NCI-H1092 treated with DMSO at 0.1 percent for 48 hours (cell line): ENCODE measurements at places on chromosomes 6 and 20.

GRCh38 chr6:53912661-53913060 lies 117.9 kb downstream of the LRRC1 start:
- no peak for DNase-seq

- DNase-seq = no peak
Measured at GRCh38 chr20:19019734-19020364, 192.6 kb upstream of the SLC24A3 start.

DNA sequence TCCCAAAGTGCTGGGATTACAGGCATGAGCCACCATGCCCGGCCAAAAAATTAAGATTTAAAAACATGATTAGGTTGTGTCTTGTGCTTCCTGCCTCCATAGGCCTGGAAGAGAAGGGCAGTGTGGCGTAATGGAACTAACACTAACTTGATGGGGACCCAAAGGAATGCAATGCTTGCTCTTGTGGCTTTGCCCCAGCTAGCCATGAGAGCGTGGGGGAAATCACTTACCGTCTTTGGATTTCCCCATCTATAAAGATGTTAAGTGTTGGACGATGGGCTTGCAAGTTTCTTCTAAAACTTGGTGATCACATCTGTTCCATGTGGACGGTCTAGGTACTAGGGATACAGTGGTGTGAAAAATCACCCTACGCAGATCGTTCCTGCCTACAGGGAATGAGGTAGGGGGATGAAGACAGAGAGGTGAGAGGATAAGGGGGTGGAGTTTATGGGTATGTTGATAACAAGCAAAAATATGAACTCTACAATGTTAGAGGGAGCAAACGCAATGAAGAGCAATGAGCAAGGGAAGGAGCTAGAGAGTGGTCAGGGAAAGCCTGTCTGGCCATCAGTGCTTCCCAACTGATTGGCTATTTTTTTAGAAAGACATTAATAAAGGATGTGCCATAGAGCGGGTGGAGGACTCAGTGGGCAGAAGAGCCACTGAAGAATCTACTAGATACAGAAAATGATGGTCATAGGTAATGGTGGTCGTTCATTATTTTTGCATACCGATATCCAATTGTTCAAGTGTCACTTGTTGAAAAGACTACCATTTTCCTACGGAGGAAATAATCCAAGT lies 165.2 kb downstream of the BCAS1 start:
- no peak for DNase-seq

DNA sequence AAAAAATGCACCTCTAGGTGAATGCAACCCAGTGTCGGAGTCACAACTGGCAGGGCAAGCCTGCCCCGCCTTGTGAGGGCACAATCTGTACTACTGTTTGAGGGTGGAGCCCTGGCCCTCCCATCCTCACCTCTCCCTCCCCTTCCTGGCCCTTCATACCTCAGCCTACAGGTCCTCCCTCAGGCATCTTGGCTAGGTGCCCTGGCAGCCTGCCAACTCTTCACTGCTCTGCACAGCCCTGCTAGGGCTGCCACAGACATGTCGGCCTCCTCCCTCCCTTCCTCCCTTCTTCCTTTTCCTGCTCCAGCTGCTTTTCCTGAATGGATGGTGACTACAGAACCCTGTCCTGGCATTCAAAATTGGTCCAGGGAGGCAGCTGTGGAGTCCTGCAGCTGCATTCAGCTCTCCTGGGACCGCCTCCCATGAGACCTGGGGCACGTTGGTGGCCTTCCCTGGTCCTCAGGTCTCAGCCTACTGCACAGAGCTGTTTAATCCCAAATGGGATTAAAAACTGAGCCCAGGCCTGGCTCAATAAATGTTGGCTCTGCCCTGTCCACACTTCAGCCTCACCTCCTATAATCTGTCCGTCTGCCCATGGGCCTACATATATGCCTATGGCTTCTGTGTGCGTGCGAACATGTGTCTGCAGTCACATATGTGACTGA lies 52.7 kb downstream of the CDH22 start:
- DNase-seq = peak; percentile 81

- DNase-seq = no peak
Measured at GRCh38 chr20:51768759-51769517, 748 bp upstream of the ATP9A start.

GRCh38 chr6:162468326-162468725 lies 259.2 kb downstream of the PRKN start:
- DNase-seq = no peak

DNA sequence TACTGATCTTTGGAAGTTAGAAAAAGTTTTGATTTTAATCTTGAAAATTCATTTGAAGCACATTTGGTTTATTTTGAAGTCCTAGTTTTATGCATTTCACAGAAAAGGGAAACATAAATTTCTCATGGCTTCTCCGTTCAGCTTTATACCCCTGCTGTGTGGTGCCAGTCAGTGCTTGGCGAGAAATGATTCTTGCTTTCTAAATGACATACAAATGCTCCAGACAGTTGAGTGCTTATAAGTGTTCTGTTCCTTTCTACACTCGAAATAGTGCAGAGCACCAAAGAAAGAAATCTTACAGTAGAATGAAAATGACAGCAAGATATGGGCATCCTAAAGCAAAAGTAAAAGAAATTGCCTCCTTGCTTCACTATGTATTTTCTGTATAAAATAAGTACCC lies 9.0 kb upstream of the ZNF292 start:
- no peak for DNase-seq

- no peak for DNase-seq
Measured at GRCh38 chr6:22071270-22072041, 225.4 kb downstream of the PRL start.

DNA sequence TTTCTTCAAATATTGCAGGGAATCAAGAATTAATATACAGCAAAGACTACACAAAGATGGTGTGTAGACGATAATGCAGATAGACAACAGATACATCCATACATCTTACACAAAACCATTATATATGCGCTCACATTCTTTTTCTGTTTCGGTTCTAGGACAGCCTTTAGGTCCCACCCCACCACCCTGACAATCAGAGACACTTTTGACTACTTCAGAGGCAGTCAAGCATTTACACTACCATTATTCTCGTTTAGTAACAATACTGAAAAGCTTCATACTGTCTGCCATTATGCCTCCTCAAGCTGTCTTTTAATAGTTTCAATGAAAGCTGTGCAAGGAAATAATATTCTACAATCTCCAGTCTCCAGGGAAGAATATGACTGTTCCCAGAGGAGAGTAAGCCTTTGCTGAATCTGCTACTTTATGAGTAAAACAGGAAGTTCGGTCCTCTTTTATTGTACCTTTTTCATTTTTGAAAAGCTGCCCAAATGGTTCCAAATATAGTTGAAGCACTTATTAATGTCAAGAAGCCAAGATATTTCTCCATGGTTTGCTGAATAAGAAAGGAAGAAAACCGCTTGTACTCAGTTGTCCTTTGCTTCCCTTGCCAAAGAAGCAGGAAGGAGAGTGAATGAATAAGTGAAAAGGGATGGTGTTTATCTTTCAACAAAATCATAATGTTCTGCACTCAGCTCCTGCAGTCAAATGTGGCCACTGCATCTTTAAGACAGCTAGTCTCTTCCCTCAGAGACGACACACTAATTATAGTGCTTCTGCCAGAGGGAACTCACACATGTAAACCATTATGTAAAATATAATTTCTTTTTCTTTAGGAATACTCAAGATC lies 468.3 kb downstream of the CDC5L start:
- DNase-seq = no peak
